NCI-H1436 treated with DMSO at 0.1 percent for 48 hours (cell line): ENCODE measurements at places on chromosomes 13 and 19.

DNA sequence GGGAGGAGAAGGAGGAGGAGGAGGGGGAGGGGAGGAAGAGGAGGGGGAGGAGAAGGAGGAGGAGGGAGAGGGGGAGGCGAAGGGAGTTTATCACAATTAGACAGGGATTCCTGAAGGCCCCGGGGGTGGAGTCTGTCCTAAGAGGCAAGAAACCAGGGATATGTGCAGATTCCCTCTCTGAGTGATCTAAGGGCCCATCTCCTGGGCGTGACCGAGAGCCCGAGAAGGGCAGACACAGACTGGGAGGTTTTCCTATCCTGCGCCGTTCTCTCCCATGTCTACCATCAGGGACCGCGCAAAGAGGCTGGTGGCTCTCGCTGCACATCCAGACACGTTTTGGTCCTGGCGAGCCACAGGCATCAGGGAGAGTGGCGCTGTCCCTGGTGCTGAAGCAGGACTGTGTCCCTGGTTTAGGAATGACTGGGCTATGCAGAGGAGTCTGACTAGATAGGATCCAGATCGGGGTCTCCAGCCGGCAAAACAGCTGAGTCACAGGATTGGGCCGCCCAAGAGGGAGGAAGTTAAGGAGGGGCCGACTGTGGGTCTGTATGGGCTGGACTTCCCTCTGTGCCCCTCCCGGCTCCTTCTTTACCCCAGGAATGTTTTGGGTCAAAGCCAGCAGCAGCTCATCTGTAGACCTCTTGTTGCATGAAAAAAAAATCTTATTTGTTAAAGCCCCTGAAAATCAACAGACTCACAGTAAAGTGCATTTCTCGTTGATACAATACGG, 17.9 kb upstream of the ZNF175 start:
- DNase-seq, result no peak

GRCh38 chr19:18418483-18419194, 559 bp upstream of the SSBP4 start:
- DNase-seq, result no peak

GRCh38 chr13:24985896-24986295, 110.0 kb upstream of the PABPC3 start:
- DNase-seq, result no peak

DNA sequence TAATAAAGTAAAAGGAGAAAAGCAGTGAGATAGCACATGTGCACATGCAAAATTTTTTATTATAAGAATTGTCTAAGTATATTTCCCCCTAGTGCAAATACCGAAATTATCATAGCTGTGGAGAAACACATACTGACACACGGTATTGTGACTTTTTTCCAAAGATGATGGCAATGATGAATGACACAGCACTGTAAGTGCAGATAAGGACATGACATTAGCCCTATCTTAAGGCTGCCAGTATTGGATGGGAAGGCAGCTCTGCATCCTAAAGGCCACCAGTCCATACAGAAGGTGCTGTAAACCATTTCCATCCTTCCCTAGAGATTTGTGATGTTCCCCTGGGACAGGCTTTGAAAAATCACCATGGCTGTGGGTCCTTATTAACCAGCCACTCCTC, 11.5 kb upstream of the MICU2 start:
- no peak for DNase-seq

GRCh38 chr13:44557986-44558385, 18.1 kb downstream of the TSC22D1 start:
- DNase-seq, result no peak

DNA sequence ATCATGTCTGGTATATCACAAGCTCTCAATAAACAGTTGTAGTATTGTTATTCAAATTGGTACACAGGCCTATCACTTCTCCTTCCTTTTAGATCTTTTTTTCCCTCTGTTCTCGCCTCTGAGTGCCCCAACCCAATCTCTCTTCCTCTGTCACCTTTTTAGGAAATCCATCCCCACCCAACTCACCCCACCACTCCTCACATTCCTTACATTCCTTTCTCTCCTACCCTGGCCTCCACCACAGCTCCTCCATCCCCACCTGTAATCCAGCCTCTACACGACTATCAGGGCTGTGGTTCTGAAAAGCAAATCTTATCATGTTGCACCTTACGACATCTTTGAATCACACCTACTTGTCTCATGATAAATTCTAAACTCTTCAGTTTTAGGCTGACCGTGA, 545.4 kb upstream of the GPC6 start:
- no peak for DNase-seq

DNA sequence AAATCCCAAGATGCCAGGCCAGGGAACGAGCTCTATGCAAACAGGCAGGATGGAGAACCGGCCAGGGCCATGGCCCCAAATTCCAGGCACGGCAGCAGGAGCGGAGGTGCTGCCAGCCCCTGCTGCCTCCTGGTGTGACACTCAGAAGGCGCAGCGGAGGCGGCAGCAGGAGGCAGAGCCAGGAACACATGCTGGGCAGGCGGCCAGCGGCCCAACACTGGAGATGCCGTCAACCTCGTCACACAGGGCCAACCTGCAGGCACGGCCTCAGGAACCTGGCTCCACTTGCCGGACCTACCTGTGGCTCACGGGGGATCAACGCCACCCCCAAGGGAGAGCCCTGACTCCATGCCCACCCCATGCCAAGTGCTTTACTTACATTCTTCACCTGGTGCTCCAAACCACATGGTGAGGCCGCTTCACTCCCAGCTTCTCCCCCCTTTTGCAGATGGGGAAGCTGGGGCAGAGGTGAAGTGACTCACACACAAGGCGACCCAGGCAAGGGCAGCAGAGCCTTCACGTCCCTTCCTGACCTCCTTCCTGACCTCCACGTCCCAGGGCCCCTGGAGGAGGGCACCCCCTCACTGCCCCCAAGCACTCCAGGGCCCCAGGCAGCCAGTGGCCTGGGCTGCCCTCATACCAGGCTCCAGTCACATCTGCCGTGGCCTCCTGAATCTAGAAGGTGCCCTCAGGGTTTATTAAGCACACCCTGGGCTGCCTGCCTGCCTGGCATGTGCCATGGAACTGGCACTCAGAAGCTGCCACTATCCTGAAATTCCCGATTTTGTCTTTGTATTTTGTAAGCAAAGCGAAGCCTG, 43.5 kb downstream of the GGACT start:
- DNase-seq, result no peak

DNA sequence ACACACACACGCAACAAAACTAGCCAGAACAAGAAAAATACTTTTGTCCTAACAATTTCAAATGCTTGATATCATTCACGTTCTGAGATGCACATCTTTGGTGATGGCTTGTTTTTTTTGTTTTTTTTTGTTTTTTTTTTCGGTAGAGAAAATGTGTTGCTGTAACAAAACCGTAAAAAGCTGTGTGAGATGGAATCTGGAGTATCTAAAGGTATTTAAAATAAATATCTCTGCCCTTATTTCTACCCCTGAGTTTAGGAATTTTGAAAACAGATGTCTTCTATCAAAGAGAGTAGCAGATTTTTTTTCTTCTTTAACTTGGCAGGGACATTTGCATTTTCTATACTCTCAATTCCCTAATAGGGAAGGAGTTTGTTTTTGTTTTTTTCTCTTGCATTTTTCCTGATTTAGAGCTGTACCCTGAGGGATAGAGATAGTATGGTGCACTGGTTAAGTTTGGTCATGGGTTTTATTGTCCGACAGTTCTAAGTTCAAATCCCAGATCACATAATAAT, 446.6 kb downstream of the KLF5 start:
- DNase-seq, result no peak

DNA sequence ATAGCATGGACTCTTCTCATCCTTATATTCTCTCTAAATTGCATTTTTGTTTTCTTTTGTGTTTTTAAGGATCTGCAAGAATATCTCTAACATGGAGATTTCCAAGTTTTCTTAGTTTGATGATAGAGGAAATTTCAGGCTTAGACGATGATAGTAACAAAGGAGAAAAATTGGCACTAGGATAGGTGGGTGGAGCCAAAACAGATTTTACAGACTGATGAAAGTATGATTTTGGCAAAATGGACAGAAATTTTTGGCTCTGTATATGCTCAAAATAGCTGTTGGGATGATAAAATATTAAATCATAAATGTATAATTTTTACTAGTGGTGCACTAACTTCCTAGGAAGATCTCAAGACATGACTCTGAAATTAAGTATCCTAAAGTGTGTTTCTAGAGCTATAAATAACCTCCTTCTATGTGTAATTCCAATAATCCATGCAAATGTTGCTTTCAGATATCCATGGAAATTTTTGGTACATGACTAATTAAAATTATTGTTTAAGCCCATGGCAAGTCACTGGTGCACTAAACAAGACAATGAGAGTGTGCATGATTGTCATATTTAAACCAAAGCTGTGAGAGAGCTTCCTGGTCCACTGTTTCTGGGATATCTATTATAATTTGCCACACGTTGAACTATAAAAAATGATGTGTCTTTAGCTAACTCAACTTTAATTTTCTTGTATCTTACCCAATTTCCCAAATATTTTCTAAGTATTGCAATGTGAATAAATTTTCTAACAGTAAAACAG, 55.8 kb upstream of the NBEA start:
- DNase-seq, result no peak
